ENCODE measurements at places on chromosomes 3 and 15. TPM values are rescaled to one million over a fixed set of nuclear protein-coding genes. Genes with fewer than 3 reads are reported as not detected.

CCDC39 gene
- total RNA-seq: not detected

AADAC gene
- not detected for total RNA-seq

GOLGA8G gene
- not detected for total RNA-seq

ITIH1 gene
- total RNA-seq: not detected

GRCh38 chr3:43010638-43011037 is 31.5 kb downstream of the GASK1A start:
- no peak for DNase-seq

GRCh38 chr15:75952525-75952924 is 48.8 kb downstream of the FBXO22 start:
- no peak for DNase-seq

DNA sequence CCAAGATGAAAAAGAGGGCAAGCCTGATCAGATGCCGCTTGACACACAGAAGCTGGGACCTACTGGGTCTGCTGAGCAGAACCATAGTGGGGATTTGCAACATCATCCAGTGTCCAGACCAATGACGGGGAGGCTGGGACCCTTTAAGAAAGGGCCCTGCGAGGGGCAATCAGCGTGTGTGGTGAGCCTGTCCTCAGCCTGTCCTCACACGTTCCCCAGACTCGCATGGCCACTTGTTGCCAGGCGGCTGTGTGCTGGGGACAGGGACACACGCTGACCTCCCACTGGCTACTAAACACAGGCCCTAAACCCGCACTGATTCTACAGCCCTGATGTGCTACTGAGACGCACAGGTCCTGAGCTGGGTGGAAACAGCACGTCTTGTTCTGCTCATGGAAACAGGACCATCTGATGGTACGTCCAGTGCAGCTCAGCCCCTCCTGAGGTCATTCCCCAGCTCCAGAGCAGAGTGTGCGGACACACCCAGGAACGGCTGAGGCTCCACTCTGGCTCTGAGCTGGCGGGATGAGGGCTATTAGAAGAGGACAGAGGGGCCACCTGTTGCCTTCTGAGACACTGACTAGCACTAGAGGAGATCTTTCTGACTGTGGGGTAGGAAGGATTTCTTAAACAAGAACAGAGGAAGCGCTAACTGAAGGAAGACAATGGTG is 24.4 kb downstream of the PCSK6 start:
- no peak for DNase-seq

DNA sequence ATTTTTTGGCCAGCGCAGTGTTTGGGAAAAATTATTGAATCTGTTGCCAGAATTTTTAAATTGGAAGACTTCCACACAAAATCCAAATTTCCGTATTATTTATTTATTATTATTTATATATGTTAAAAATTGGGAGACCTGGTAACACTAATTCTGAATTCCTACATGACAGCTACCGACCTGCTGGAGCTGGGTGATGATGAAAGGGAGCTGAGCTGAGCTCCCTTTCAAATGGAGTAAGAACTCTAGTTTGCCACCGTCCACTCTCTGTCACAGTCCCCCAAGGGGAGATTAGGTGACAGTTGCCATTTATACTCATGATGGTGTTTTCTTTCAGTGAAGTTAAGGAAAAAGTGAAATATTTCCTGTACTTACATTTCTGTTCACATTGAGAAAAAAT is 1.4 kb downstream of the CRTC3 start:
- DNase-seq: no peak

DNA sequence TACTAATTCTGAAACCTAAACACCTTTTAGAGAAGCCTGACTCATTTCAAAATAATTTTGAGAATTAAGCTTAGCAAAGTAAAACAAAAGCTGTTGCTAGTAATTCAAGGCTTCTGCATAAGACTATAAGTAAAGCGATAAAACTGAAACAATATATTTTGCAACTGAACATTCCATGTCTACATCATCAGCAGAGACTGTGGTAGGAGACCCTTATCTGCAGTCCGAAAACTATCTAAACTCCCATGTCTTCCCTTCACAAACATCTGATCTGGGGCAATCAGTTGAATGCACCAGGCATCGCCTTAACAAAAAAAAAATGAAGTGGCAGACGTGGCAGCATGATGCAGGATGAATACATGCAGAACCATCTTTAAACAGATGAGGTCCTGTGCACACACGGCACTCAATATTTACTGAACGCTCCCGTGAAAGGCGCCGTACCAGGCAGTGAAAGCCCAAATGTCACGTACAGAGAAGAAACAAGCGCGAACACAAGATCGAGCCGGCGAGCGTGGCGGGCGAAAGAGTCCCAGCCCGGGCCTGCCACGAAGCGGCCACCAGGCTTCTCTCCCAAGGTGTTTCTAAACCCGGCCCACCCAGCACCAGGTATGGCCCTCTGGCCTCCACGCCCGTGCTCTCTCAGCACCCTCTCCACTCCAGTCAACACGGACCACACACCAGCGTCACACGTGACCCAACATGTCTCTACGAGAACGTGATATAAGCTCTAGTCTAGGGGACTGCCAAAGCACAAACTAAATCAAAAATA is 63.0 kb downstream of the CHSY1 start:
- DNase-seq: no peak
